ENCODE measurements at places on chromosomes 4 and X. TPM values are rescaled to one million over a fixed set of nuclear protein-coding genes. Genes with fewer than 3 reads are reported as not detected.

DNA sequence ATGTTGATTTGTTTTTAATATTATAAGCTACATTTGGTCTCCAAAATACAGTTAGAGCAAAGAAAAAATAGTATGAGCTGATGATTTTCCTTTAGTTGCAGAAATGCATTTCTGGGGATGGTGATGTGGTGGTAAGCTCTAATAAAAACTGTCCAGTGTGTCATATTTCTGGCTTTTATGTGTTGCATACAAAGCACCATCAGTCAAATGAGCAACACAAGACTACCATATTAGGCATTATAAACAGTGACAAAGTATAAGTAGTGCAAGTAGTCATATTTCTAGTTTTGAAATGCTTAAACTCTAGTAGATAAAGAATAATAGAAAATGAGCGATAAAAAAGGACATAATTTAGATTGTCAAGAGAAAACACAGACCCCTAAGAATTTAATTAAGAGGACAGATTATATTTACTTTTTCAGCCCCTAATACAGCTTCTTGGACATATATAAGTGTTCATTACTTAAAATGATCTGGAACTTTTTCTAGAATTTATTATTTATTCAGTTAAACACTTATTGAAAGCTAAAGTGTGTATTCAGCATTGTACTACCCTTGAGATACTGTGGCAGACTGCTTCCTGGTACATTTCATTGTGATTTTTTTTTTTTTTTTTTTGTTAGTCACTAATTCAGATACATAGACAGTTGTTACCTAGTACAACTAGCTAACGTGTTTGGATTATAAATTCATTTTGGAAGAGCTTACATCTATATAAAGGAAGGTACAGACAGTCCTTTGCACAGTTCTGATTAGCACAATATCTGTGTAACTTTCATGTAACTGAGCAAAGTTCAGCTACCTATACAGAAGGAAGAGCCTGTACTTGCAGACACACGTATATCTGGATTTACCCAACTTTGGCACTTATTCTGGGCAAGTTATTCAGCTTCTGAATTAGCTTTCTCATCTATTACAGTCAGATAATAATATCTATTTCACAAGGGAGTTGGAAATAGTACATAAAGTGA is 22.3 kb downstream of the RAP1GDS1 start:
- DNase-seq, result no peak

- no peak for DNase-seq
Observed at GRCh38 chr4:56430203-56430602, 5.2 kb downstream of the PPAT start.

GRCh38 chr4:106450249-106450648 is 81.7 kb upstream of the GIMD1 start:
- DNase-seq, result no peak

DNA sequence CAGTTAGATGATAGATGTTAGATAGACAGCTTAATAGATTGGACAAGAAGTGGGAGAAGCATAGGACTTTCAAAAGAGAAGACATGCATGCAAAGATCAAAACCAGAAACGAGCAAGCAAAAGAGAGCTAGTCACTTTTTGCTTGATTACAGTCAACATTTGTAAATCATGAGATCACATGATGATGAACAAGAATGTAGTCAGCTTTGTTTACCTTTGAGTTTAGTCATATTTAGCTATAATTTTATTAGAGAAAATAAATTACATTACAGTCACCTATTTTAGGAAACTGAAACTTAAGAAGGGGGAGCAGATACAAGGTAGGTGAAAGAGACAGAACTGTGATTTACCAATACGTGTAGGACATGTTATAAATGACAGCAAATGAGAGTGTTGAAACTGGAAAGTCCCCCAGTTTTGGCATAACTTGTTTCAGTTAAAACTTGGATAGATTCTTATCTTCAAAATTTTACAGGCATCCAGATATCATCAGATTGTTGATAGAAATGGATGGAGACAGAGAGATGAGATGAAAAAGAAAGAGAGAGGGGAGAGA is 1083.1 kb upstream of the PCDH10 start:
- DNase-seq, result no peak

Gene HSFX1
- 2.2 TPM for total RNA-seq

Gene DUSP21
- total RNA-seq, result not detected

Gene PAGE2
- total RNA-seq, result not detected

Gene ERCC6L
- total RNA-seq, result 0.22 TPM

Gene SORBS2
- 53.7 TPM for total RNA-seq

Measured in mucosa of descending colon (tissue), 3 donors.